D341Med (cell line): ENCODE measurements at places on chromosomes 3 and 15.

GRCh38 chr3:108527817-108528216 lies 17.4 kb upstream of the MYH15 start:
- DNase-seq, result no peak

DNA sequence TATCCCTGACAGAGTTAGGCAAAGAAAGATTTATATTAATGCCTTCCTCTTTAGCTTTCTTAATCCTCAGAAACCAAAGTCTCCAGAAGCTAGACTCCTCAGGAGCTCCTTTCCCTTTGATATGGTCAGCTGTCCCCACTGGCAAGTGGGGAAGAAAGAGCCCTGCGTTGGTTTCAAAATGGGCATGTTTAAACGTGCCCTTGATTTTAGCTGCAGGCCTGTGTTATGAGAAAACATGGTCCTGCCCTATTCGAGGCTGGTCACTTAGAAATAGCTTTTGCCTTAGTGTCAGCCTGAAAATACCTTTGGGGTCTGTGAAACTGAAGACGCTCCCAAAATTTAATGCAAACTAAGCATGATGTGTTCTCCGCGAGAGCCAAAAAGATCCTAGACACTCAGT lies 135.5 kb upstream of the RARB start:
- DNase-seq, result no peak

DNA sequence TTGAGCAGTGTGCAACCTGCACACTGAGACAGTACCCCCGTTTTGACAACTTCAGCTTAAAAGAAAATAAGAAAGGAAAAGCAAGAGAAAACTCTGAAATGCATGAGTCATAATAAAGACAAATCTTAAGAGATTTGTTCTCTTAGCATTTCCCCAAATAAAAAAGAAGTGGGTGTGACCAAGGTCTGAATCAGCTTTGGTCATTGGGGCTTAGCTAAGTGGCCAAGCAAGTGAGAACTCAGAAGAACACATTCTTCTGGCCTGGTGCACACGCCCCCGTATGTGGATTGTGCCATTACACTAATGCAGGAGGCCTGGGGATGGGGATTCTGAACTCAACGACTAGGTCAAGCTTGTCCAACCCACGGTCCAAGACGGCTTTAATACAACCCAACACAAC lies 56.9 kb upstream of the PDZRN3 start:
- DNase-seq, result no peak

GRCh38 chr3:63442918-63443317 lies 164.8 kb downstream of the SYNPR start:
- DNase-seq, result no peak

GRCh38 chr3:13217736-13218540 lies 144.7 kb upstream of the IQSEC1 start:
- DNase-seq, result no peak

DNA sequence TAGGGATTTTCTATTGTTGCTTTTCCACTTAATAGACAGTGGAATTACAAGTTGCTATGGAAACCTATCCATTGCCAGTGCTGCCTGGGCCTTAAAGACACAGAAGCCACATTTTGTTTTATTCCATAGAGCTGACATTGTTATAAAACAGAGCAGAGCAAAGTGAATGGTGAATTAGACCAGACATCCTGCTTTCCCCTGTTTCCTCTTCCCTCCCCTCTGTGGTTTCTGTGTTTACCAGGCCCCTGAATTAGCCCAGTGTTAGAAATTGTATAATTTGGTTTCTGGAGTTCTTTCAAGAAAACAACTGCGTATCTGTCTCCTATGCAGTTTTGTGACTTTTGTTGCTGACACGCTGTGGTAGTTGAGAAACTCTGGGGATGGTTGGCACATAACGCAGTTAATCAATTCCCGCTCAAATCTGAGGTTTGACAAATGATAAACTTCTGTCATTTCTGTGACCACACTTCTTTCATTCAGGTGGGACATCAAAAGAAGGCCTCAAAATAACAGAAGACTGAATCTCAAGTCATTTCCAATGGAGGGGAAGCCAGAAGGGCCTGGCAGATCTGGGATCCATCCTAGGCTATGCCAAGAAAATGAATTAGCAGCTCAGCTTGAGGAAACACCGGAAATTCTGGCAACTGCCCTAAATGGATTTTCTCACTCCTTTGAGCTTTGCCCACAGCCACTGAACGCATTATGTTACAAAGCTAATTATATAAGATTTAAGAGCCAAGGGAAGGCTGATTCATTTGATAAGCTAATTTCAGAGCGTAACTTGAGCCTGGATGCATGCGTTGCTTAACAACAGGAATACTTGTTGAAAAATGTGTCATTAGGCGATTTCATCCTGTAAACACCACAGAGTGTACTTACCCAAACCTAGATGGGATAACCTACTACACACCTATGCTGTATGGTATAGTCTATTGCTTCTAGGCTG lies 46.9 kb downstream of the NR1D2 start:
- DNase-seq, result peak; percentile 77

DNA sequence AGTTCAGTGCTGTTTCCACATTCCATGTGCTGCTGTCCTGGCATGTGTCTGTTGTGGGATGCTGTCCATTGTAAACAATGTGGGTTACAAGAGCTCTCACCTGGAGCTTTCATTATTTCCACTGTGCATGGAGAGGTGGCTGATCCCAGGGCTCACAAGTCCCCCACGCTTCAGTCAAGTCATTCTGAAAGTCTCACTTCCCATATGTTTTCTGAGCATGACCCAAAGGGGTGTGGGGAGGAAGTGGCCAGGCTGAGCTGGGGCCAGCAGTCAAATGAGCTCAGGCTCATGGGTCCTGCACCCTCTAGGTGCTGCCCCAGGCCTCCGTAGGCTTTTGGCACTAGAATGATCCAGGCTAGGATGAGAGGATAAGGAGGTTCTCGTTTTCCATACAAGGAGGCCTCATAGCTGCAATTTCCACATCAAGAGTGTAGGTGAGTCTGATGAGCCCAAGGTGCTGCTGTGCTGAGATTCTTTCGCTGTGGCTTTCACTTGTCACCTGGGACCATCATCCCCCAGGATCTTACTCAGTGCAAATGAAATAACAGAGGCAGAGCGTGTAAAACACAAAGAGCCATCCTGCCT lies 22.0 kb downstream of the STARD5 start:
- DNase-seq, result no peak

DNA sequence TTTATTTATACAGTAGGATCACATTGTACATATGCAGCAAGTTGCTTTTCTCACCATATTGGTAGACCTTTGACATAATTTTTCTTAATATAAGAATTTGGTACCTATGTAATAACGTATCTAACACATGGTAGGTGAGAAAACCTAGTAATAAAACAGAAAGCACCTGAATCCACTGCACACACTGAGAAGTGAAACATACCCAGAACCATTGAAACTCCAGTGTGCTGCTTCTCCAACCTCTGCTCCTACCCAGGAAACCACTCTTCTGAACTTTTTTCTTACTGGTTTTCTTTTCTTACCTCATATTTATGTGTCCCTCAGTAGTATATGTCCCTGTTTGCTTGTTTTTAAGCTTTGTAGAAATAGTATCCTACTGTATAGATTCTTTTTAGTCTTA lies 293.0 kb downstream of the UBE2E2 start:
- DNase-seq, result no peak

DNA sequence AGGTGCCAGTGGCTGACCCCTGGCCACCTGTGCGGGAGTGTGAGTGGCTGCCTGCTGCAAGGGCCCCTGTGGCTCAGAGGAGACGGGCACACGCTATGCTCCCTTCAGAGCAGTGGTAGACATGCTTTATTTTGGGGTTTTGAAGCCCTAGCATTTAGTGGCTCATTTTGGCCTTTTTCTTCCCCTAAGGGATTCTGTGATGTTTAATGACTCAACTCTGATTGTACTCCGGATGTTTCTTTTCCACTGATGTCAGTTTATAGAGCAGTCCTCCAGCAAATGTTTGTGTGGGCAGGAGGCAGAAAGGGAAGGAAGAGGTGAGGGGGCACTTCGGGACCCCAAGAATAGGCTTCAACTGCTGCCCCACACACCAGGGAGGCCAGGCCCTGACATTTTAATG lies 288.9 kb upstream of the C2CD4B start:
- DNase-seq, result no peak

DNA sequence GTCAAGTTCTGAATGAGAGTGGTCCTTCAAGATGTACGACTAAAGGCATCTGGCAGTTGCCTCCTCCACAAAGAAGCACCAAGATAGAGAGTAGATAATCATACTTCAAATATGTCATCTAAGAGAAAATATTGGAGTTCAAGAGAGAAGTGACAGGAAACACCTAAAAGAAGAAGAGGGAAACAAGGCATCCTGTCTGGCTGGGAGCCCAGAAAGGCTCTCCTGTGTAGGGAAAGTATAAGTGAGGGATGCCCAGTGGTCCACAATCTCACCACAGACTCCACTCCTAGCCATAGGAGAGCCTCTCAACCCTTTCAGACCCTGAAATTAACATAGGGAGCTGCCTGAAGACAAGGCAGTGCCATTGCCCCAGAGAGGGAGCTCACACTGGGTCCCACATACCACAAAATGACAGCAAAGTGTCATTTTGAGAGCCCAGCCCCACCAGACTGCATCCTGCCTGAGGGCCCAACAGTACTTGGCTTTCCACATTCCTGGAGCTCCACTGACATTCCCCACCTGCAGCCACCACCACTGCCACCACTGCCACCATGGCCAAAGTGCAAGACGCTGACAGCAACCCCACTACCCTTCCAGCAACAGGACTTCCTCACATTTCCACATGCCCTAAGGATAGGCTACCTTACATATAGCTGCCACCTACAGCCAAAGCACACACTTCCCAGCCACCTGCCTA lies 210.6 kb downstream of the ATP8B4 start:
- no peak for DNase-seq

DNA sequence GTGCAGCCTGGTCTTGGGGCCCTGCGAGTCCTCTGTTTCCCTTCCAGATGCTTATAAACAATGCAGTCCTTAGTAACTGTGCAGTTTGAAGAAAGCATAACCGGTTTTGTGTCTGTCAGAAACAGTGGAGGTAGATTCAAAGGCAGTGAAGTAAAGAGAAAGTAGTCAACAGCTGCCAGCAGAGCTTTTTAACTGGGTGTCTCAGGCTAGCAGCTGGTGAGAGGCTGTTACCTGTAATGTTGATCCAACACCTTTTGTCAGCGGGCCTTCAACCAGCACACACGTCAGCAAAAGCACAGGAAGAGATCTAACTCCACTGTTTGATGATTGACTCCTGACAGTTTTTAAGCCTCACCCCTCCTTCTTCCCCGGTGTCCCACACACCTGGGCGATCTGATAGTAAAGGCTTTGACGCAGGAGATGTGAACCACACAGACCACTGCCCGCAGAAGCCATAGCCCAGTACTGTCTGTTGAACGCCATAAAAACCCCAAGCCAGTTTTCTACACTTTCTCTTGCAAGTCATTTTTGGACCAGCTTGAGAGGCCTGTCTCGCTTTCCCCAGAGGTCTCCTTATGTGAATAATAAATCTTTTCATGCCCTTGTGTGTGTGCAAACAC lies 178.0 kb downstream of the FMN1 start:
- no peak for DNase-seq

DNA sequence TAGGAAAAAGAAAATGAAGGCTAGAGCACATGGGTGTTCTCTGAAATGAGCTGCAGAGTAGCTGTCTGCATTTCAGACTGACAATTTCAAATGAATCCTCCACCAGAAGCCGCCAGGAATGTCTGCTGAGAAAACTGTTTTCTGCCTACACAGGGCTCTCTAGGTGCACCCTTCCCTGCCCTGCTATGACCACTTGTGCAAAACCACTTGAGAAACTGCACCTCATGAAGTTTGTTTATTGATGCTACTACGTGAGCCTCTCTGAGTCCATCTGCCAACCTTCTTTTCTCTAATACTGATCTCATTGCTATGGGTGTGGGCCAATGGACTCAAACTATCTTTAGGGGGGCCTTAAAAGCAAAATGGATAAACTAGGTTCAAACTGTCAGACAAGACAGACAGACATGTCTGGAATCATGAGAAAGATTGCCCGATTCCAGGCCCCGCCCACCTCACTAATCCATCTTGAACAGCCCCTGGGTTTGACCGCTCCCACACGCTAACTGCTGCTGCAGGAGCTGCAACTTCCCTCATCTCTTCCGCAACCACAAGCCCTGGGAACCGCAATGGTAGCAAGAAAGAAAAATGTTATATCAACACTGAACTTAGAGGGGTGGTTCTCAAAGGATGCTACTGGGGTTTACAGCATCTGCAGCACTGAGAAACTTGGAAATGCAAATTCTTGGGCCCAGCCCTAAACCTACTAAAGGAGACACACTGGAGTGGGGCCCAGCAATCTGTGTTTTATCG lies 9.0 kb upstream of the CD47 start:
- DNase-seq, result no peak

GRCh38 chr3:152737021-152737908 lies 97.7 kb upstream of the P2RY1 start:
- DNase-seq, result no peak

DNA sequence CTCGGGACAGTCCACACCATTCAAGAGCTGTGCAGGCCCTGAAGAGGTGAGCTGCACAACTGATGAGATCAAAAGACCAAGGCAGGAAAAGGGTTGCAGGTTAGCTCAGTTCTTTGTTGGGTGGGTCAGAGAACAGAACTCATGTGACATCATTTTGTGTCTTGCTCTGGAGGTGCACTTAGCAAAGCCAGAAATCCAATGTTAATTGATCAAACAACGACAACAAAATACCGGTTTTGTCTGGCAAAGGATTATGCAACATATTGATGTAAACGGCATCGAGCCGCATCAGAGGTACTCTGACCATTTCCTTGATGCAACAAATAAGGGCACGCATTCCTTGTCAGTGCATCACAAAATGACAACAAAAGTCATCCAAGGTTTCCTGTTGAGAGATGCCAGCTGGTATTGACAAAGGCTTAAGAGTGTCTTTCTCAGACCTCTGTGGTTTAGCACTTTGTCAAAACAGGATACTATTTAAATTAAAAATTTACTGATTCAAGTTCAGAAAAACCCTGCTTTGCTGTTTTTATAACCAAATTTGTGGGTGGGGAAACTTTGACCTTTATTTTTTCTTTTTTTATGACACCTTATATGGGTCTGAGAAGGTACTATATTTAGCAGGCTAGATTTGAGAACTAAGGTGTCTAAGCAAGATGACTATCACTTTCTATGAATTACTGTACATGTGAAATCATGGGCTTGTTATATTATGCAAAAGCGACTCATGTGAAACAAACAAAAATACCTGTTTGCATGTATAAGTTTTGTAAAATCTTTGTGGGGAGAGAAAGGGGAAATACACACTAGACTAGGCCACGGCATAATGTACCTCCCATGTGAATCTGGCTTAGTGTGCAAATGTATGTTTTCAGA lies 496.1 kb downstream of the FOXP1 start:
- no peak for DNase-seq

DNA sequence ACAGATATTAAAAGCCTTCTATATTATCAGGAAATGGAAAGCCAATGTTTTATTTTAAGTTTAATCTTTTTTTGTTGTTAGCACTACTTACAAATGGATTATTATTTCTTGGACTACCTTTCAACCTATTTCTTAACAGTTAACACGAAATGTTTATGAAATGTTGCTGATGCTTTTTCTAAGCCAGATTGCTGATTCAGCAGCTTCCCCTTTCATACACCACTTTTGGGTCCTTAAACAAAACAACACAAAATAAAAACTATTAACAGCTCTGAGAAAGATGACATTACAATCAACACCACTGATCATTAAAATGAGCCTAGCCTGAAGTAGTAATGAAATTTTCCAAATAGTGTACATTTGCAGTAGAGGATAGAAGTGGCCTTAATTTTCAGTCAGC lies 99.2 kb upstream of the VEPH1 start:
- no peak for DNase-seq

GRCh38 chr3:72398781-72399180 lies 449.5 kb downstream of the SHQ1 start:
- no peak for DNase-seq
